KBM-7 (cell line): ENCODE measurements at places on chromosomes 7 and 10.

DNA sequence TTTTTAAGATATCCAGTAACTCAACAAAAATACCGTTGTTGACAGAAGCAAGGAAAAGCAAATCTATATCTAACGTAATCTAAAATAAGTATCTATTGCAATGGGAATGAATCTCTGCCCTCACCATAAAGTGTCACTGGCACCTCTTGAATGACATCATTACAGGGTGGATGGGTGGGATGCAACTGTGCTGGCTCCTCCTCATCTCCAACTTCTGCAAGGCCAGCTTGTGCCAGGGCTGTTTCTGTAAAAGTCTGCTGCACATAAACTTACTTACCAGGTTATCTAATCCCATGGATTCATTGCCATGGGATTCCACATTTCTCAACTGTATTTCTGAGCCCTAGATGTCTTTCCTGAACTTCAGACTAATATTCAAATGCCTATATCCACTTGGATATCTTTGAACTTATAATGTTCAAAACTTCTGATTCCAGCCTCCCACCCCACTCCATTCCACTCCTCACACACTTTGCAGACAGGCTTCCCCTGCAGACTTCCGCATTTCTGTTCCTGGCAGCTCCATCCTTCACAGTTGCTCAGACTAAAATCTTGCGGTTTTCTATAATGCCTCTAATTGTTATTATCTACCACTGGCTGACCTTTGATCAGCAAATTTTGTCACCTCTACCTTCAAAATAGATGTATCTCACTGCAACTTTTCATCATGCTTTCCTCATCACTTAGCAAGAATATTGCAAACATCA, 10.7 kb downstream of the FGL2 start:
- DNase-seq = peak; percentile 87

GRCh38 chr7:94529516-94529915, 19.9 kb downstream of the CASD1 start:
- no peak for DNase-seq

GRCh38 chr10:104109908-104110662, 11.9 kb upstream of the SFR1 start:
- DNase-seq = no peak

GRCh38 chr7:18590241-18590640, 94.7 kb downstream of the HDAC9 start:
- peak; percentile 68 for DNase-seq

DNA sequence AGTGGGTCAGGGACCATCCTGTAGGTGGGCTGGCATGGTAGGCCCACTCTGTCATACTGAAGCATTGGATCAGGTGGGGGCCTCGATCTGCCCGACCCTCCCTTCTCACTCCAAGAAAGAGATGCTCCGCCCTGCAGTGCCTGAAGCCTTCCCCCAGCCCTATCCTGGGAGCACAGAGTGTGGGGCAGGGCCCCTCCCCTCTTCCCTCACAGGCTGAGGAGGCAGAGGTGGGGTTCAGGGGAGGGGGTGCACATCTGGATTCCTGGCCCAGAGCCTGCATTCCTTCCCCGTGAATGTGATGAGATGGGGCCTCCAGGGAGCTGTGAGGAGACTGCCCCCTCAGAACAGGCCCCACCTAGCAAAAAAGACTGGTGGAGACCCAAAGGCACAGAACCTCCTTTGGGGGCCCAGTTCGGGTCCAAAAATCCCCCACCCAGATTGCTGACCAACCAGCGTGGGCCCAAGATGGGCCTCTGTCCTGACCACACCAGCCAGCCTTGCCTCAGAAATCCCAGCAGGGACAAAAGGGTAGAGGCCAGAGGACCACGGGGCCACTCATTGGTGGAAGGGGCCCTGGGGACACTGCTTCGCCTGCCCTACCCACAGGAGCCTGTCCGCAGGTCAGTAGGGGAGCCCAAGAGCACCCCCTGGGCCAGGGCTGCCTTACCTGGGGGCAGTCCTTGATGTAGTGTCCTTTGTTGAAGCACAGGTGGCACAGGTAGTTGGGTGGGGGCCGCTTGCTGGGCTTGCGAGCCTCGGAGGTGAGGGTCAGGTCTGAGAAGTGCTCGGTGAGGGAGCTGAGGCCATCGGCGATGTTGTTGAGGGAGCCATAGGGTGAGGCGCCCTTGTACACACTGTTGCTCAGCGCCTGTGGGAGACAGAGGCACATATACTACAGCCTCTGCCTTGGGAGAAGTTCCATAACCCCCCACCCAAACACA, 13.3 kb downstream of the ZCCHC24 start:
- no peak for DNase-seq

GRCh38 chr10:111233439-111233838, 156.6 kb downstream of the ADRA2A start:
- DNase-seq = no peak

- DNase-seq = no peak
Measured at GRCh38 chr7:108717781-108718180, 148.1 kb downstream of the DNAJB9 start.

GRCh38 chr10:27463961-27464360, 40.1 kb upstream of the RAB18 start:
- no peak for DNase-seq

GRCh38 chr10:132248455-132249225, 59.1 kb downstream of the STK32C start:
- peak; percentile 35 for DNase-seq

DNA sequence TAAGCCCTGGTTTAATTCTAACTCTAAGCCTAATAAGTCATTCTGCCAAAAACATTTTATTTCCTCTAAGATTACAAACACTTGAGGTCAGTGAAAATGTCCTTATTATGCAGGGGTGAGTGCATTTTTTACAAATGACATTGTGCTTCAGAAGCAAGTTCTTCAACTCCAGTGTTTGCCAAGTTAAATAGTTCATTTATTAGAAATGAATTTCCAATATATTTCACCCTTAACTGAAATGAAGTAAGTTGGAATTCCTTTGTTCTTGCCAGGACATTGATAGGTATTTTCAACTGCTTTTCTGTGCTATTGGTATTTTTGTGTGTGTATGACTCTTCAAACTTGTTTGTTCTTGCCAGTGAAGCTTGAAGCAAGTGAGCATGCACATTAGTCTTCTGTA, 89.5 kb upstream of the CCDC6 start:
- no peak for DNase-seq

GRCh38 chr10:1774796-1775195, 37.5 kb upstream of the ADARB2 start:
- no peak for DNase-seq

DNA sequence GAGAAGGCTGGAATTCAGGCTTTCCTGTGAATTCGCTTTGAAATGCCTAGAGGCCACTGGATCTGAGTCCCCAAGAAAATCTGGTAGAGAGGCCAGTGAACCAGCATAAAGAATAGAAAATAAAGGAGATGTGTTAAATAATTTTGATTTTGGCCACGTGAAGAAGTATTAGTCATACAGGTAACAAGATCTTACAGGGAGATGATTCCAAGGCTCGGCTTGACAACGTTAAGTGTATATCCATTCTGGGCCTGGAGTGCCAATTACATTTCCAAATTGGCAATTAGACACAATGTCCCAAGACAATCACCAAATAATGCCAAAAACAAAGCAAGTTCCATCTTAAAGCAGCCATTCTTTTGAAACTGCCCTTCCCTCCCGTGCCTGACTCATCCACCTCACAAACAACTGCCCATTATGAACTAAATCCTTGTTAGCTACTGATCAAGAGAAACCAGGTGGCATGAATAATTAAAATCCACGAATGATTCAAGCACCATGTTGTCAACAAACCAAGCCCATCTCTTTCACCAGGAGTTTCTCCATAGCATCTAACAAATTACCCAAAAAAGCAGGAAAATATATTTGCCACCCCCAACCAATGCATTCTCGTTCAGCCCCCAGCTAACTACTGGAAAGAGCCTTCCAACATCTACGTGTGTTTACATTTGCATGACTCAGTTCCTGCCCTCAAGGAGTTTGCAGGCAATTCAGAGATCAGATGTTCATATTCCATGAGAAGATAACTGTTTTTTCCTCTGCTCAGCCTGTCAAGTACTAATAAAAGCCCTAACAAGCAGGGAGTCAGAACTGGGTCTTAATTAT, 8.5 kb downstream of the KCNMA1 start:
- DNase-seq = no peak

GRCh38 chr7:25750744-25751508, 401.1 kb upstream of the NFE2L3 start:
- no peak for DNase-seq

DNA sequence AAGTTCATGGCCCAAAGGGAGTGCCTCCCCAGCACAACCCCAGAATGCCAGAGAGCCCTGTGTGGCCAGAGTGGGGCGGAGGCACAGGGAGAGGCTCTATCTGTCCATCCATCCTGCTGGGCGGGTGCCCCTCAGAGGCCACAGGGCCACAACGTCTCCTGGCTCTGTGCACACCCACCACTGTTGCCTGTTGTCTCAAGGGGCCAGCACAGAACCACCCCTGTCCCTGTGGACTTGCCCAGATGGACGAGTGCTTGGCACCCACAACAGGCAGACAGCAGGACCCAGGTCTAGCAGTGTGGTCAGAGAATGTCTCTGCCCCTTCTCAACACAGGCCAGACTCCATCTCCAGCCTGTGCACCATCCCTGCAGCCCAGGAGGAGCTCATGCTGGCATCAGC, 92.8 kb downstream of the PAXIP1 start:
- DNase-seq = no peak

- DNase-seq = no peak
Measured at GRCh38 chr10:11663763-11664555, 52.5 kb upstream of the USP6NL start.

GRCh38 chr10:2300231-2300630, 562.9 kb upstream of the ADARB2 start:
- no peak for DNase-seq

DNA sequence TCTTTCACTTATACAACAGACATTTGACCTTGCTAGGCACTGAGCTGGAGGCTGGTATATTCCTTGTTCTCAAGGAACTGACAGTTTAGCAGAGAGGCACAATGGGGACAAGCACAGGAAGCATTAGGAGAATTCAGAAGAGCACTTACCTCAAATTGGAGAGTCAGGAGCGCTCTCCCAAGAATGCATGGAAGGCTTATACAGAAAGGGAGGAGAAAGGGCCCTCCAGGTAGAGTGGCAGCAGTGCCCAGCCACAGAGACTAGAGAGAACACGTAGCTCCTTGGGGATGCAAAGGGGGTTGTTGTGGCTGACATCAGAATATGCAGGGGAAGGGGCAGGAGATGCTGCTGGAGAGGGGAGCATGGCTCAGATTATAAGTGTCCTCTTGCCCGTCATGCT, 78.2 kb upstream of the MKLN1 start:
- DNase-seq = no peak

GRCh38 chr7:117769085-117769484, 104.2 kb downstream of the CTTNBP2 start:
- no peak for DNase-seq

GRCh38 chr7:151381098-151381347, 28.8 kb downstream of the WDR86 start:
- no peak for DNase-seq

DNA sequence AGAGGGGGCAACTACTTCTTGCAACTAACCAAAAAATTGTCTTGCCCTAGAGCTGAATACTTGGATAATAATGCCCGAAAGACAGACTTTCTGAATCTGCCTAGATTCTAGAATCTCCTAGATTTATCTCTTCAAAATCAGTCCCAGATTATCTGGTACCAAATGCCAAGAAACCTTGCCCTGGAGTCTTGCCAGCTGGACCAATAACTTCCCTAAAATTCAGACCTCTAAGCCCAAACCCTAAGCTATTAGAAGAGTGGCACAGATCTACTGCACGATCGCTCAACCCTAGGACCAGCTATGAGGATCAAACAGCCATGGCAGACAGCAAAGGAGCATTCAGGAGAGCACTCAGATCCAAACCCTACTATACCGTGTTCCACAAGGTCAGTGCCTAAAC, 45.0 kb downstream of the ARMH3 start:
- DNase-seq = peak; percentile 32

DNA sequence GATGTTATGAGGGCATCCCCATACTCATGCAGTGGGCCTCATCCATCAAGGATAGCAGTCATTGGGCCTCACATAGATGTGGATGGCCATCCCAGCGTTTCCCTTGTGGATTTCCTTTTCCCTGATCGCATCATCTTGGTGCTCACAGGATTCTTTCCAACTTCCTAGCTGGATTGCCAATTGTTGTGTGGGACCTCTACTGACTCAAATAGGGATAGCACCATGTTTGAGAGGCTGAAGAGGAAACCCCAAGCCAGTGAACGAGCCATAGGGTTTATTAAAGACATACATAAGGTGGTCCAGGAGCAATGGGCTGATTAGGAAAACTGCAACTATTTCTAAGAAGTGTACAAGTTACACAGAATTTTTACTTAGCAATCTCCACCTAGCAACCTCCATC, 21.8 kb downstream of the ASZ1 start:
- no peak for DNase-seq

DNA sequence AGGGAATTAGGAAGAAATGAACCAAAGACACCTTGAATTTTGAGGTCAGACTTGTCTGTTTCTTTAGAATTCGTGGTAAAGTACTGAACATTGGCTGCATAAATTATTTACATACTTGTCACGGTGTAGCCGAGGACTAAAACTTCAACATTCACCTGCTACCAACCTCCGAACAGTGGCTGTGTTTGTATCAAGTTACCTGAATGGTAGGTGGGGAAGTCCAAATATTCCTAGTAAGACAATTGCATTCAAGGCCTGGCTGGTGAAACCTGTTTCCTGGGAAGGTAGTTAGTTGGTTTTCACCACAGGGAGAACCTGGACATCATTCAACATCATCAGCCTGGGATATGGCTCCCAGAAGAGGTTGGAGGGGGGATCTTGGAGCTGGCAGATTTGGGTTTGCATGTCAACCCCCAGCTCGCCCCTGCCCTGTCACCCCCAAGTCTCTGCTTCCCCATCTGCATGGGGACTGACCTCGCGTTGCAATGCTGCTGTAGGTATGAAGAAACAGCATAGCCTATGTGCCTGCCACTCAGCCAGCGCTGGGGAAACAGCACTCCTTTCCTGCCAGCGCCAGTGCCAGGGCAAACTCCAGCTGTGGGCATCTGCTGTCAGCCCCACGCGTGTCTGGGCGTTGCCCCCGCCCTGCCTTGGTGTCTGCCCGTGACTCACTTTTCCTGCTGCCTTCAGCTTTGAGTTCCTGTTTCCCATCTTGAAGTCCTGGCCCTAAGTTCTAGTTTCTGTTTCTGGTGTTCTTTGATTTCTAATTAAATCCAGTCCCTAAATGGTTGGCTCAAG, 12.7 kb upstream of the LARP4B start:
- DNase-seq = peak; percentile 60

GRCh38 chr10:8910314-8910713, 855.8 kb downstream of the GATA3 start:
- no peak for DNase-seq

GRCh38 chr10:97096261-97097083, 89.3 kb downstream of the SLIT1 start:
- no peak for DNase-seq

DNA sequence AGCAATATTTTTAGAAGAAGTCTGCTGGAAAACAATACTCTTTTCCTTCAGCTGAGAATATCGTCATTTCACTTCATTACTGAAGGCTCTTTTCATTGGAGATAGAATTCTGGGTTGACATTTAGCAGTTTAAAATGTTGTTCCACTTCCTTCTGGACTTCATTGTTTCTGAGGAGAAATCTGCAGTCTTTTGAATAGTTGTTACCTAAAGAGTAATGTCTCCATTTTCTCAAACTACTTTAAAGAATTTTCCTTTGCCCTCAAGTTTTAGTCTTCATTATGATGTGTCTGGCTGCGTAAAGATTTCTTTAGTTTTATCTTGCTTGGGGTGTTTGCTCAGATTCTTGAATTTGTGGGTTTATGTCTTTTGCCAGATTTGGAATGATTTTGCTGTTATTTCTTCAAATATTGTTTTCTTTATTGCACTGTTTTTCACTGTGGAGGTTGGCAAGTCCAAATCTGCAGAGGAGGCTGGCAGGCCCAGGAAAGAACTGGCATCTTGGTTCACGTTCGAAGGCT, 136.3 kb downstream of the DNAJB6 start:
- DNase-seq = no peak

- peak; percentile 40 for DNase-seq
Measured at GRCh38 chr10:98055841-98056516, 25.6 kb upstream of the CRTAC1 start.
